ENCODE measurements at places on chromosomes 1 and 21.
A peak's percentile ranks its signal among the peaks of the same experiment; 100 is the strongest.

- no peak for DNase-seq
Observed at GRCh38 chr1:109933856-109934711, 23.4 kb downstream of the CSF1 start.

DNA sequence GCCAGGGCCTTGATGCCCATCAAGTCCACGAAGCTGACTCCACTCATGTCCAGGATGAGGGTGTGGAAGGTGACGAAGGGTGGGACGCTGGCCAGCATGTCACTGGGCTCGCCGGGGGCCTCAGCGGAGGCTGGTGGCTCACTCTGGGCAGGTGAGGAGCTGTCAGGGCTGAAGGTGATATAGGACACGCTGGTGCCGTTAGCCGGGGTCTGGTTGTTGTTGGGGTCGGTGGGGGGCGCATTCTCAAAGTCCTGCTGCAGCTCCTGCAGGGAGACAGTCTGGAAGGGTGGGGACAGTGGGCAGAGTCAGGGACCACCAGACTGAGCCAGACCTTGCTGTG is 21.7 kb downstream of the SLC26A9 start:
- DNase-seq, result no peak

DNA sequence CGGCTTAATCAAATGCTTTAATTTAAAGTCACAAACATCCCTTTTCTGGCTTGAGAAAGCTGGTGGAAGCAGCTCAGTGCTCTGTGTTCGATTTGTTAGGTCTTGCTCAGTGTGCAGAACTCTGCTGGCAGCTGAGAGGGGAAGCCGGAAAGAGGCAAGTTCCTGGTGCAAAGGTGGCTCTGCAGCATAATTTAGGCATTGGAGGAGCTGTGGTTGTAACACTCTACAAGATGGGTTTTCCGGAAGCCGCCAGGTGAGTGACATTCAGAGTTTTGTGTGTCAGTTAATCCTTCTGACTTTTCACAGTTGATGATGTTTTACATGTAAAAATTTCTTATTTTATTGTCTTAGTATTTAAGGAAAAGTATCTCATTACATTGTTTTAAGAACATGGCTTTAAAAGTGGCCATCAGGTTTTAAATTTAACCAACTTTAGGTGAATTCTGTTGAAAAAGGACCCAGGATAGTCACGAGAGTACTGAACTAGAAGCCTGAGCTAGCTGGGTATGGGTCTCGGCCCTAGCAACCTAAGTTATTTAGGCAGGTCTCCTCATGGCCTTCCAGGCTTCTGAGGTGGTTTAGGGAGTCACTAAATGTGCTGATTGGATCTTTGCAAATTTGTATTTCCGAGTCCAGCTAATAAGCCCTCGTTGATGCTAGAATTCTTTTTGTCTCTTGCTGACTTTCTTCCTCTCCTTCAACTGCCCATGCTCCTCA is 47.1 kb upstream of the PODN start:
- peak; percentile 68 for DNase-seq

DNA sequence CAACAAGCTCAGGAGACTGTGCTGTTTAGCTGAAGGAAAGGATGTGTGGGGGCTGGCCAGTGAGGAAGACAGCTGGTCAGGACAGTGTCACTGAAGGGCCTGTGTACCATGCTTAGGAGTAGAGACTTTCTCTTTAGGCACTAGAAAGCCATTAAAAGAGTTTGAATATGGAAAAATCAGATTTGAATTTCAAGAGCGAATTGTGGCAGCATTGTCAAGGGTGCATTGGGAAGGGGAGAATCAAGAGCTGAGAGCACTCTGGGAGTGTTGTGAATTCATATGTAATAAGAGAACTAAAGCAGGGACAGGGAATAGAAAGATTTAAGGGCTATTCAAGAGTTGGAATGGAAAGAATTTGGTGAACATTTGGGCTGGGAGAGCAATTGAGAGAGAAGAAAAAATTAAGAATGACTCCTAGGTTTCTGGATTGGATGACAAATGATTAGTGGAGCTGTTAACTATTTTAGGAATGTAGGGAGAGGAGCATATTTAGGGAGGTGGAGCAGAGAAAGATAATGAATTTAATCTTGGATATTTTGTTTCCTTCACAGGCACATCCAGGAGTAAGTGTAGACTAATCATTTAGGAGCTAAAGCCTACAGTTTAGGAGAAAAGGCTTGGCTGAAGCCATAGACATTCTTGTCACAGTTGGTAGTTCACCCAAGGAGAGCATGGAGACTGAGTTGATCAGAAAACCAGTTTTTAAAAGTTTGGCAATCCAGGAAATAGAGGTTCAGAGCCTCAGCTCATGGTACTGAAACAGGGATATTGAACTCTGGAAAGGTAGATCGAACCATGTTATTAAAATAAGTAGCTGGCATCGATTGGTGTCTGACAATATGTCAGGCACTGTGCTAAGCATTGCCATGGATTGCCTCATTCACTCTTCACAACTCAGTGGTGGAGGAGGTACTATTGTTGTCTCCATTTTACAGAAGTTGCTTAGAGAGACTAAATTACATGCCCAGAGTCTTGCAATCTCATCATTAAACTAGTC is 23.1 kb upstream of the TOR3A start:
- no peak for DNase-seq

DNA sequence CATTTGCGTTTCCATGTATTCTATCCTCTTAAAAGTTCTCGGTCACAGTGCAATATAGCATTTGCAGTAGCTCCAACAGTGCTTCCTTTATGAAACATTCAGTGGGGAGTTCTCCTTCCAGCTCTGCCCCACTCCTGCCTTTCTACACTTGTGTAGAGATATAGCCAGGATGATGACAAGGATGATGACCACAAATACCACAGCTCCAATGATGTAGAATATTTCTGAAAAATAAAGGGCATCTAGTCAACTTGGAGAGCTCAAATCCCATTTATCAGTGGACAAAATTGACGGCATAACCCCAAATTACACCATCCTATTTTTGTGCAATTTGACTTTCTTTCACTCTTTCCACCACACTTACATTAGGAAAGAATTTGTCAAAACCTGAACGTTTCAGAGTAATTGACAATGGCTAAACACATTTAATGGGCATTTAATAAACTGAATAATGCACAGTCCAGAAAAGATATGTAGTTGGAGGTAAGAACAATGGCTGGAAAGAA is 11.1 kb downstream of the F3 start:
- DNase-seq, result no peak

- no peak for DNase-seq
Observed at GRCh38 chr1:91736715-91737615, 149.0 kb downstream of the TGFBR3 start.

DNA sequence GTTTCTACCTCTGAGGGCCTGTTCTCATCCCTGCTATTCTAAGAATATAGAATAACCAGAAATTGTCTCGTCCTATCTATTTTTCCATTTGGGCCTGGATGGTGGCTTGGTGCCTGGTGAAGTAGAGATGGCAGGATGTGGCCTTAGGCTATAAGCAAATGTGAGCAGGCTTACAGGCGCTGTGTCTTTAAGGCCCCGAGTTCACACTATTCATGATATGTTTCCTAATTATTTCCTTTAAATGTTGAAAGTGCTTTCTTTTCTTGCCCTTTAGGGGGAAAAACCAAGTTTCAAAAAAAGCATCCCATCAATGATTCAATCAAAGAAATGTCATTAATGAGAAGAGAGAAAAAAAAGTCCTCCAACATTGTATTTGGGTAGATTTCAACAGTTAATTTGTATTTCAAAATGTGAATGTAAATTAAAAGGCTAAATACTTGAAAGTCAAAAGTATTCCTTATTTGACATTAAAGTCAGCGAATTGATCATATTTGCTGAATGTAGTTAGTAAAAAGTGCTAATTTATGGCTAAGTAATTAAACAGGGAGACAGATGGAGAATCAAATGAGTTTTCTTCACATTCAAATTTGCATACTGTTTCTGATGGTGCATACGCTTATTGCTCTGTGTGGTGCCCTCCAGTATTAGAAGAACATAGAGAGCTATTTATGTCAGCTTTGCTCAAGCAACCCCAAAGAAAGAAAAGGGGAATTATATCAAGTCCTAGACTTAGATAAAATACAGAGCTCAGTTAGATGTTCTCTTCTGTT is 34.0 kb upstream of the HUNK start:
- no peak for DNase-seq

GRCh38 chr1:25688390-25689119 is 72.0 kb downstream of the MAN1C1 start:
- DNase-seq, result no peak

GRCh38 chr1:201034671-201035070 is 11.2 kb upstream of the KIF21B start:
- no peak for DNase-seq

GRCh38 chr1:15043934-15044333 is 109.6 kb upstream of the TMEM51 start:
- DNase-seq, result no peak

GRCh38 chr1:170194451-170194850 is 48.7 kb downstream of the NTMT2 start:
- DNase-seq, result no peak

- no peak for DNase-seq
Observed at GRCh38 chr1:6016191-6016865, 24.1 kb upstream of the NPHP4 start.

GRCh38 chr1:108179018-108179417 is 21.1 kb downstream of the SLC25A24 start:
- no peak for DNase-seq

DNA sequence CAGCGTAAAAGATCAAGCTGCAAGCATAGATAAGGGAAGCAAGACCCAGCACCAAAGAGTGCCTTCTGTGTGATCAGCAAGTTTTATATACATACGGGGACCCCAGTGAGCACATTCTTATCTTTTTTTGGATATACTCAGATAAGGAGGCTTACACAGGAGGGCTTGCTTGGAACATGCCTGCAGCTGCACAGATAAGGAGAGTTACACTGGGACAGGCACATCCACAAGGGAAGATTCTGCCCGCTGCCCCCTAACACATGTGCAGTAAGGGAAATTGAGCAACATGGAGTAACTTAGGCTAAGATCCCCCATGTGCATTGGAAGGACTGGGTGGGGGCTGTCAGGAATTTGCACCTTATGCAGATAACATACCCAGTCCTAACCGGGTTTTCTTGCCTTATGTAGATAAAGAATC is 1334.8 kb downstream of the MRPL39 start:
- no peak for DNase-seq

DNA sequence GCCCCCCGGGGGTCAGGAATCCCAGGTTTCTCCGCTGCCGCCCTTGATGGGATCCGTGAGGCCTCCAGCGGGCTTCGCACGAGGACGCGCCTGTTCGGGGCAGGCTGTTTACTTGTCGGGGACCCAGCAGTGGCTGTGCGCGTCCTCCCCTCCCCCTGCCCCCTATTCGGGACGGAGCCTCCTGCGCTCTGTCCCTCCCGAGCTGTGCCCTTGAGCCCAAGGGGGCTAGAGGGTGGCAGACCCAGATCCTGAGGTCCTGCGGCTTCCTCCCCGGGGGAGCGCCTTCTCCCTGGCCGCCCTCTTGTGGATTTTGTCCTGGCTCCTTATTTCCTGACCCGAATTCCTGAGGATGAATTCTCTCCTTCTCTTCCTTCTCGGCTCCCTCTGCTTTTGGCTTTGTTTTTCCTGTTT is 38.4 kb downstream of the PIK3CD start:
- no peak for DNase-seq

DNA sequence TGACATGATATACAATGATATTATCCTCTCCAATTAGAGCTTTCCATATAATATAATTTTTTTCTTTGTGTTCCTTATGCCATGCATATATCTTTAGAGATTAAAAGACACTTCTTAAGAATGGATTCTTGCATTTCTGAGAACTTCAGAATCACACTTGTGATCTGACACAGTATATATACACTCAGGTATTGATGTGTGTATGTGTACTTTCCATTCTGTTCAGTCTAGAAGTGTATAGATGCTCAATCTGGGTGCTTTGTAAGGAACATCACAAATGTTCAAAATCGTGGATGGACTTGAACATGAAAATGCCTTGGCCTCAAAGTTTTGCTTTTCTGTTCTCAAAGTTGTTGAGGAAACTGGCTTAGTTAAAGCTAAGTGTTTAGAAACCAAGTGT is 102.7 kb downstream of the FGGY start:
- no peak for DNase-seq

DNA sequence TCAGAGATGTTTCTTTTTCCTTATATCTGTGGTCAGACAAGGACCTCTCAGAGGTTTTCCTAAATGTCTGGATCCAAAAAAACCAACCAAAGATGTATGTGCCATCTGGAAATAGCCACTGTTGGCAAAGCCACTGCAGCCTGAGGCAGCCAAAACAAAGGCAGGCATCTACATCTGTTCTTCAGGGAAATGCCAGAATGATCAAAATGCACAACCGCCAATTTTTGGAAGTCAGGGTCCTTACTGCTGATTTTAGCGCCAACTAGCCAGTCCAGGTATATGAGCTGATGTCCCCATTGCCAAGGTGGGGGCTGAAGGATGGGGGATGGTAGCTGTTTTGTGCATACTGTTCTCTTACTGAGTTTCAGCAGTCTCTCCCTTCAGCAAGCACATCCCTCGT is 45.9 kb downstream of the SYT14 start:
- DNase-seq, result no peak

DNA sequence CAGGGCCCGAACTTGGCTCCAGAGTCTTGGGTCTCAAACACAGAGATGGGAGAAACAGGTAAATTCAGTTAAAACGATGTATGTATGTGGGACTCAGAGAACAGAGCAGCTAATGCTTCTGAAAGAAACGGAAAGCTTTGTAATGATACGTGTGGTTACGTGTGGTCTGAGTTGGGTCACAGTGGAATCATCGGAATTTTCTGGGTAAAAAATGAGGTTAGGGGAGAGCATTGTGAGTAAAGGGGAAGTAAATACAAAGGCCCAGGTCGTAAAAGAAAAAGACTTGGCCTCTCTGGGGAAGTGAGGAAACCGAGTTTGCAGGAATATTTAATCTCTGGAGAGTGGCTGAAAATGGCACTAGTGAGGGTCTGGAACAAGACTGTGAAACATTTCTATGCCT is 8.3 kb downstream of the NHLH2 start:
- DNase-seq, result no peak

- DNase-seq, result no peak
Observed at GRCh38 chr1:171566467-171566866, 55.6 kb upstream of the MYOCOS start.

- peak; percentile 64 for DNase-seq
Observed at GRCh38 chr1:112674986-112675727, 698 bp downstream of the MOV10 start.

GRCh38 chr1:205493241-205494085 is 11.0 kb upstream of the CDK18 start:
- no peak for DNase-seq

DNA sequence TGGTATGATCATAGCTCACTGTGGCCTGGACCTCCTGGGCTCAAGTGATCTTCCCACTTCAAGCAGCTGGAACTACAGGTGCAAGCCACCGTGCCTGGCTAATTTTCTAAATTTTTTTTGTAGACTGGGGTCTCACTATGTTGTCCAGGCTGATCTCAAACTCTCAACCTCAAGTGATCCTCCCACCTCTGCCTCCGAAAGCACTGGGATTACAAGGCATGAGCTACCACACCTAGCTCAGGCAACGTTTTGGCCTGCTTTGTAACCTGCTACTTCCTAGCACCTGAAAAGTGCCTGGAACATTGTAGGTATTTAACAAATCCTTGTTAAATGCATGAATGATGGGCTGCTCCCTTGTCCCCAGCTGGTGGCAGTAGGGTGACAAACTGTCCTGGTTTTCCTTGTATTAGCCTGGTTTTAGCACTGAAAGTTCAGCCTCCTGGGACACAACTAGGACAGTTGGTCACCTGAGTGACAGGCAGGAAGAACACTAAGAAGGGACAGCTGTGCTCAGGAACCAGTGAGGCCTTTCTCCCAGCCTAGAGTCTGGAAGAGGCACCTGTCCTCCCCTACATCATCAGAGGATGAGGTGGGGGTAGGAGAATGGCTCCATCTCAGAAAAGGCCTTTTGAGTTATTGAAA is 88.5 kb upstream of the CD34 start:
- no peak for DNase-seq

All from nucleus accumbens (tissue), 56 donors.